ENCODE measurements at places on chromosomes 7 and 10. TPM values are rescaled to one million over a fixed set of nuclear protein-coding genes. Genes with fewer than 3 reads are reported as not detected.

The PODXL gene
- total RNA-seq: 727 TPM

DNA sequence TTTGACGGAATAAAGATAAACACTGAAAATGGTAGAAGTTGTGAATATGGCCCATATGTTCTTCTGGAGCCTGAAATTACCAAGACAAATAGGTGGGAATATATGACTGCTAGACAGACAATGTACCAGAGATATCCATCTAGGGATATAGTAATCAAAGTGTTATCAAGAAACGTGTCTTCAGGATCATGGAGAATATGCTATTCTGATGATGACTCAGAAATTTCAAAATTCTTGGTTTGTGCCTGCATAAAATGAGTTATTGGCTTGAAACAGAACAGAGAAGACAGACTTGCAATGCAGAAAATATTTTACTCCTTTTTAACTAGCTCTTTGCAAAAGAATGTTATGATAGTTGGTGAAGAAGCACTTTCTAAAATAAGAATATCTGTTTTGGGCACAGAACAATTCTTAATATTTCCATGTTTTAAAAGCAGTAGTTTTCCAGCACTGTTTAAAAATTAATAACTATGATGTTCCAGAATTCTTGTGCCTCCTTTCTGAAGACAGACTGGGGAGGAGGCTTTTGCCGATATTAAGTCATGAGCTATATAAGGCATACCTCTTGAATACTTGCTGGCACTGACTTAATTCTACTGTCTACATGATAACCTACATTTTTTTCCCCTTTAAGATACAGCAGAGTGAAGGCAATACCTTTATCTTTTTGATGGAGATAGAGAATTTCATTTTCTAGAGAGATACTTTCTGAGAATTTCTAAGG lies 34.4 kb upstream of the CABCOCO1 start:
- DNase-seq: no peak

The PRKAR2B gene
- total RNA-seq: 15.2 TPM

DNA sequence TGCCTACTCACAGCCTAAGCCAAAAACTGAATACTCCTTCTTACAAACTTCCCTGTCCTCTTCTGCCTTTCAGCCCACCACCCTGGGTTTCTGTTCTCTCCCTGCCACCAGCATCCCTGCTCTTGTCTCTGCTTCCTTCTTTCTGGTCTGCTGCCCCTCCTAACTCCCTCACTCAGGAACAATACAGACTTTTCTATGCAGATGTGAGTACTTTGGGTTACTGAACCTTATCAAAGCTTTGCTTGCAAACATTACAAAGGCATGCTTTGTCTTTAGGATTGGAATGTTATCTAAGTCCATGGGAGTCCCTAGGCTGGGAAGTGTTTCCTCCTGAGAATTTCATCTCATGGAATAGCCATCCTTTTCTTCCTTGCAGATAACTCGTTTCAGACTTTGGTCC lies 28.9 kb downstream of the CNNM1 start:
- peak; percentile 37 for DNase-seq

DNA sequence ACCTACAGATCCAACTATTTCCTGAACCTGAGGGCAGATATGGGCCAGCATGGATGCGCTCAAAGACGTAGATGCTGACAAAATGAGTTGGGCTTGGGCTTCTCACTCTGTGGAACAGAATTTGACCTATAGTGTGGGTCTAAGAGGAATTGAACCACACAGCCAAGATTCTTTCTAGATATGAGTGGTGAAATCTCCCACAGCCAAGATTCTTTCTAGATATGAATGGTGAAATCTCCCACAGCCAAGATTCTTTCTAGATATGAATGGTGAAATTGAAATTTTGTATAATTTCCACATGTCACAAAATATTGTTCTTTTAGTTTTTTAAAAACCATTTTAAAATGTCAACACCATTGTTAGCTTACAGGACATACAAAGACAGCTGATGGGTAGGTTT lies 215.4 kb upstream of the LRGUK start:
- no peak for DNase-seq

DNA sequence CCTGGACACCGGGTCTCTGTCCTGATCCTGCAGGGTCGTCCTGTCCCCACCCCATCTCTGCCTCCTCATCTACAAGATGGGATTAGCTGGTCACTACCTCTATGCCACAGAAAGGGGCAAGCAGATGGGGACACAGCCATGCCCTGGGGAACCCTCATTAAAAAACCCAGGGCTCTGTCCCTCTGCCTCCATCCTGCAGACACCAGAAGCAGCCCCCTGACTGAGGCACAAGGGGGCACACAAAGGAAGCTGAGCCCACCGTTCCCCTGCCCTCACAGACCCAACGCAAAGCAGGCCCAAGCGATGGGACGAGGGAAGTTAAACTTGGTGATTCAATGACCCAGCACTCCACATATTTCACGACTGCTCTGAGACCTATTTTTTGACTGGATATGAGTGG lies 142.4 kb downstream of the TCERG1L start:
- peak; percentile 17 for DNase-seq

DNA sequence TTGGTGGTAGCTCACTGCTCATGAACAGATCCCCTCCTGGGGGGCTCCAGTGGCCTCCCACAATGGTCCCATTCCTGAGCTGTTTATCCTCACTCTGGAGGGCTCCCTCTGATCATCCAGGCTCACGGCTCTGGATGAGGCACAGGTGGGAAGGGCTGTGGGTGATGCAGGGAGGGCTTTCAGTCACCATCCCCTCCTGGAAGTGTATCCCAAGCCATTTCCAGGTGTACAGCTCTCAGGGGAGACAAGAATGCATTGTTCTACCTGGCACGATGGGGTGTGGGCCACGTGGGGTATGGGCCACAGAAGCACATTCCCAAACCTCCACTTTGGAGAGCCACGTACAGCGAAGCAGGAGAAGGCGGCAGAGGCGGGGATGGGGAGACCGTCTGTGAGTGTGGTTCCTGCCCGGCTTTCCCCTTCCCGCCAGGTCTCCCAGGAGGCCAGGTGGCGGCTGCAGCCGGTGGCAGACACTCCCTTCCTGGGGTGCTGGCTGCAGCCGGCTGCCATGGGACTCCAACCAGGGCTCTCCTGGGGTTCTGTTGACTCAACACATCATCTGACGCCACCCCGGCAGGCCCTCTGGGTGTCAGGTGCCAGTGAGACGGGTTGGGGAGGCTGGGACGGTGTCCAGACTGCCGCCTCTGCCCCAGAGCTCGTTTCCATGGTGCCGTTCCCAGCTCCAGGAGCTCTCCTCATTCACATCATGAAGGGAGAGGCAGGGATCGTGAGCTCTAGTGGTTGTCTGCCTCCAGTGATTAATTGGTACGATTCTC lies 169.7 kb upstream of the RHEB start:
- DNase-seq: no peak

DNA sequence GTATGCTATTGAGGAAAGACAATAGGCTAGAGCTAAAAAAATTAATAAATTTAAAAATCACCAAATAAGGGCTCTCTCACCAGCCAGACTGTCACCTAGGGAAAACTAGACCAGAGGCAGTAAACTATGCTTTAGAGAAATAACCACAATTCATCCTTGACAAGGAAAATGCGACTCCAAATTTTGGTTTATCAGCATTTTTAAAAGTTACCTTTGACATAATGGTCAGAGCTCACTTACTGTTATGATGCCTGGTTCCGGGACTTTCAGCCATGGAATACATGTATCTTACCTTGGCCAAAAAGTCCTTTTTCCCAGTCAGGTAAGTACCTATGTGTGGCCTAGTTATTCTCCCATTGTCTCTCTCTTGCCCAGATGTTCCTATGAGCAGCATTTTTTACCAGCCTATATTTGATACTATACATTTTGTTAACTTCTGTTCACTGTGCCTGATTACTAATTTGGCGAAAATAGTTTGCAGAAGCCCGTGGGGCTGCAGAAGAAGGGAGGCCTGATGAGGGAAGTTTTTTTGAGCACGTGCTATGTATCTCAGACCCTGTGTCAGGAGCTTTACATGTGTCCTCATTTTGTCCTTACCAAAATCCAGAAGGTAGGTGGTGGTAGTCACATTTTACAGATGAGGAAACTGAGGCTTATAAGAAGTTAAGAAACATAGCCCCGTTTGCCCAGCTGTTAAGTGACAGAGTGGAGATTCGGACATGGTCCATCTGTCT lies 149.7 kb downstream of the CELF2 start:
- no peak for DNase-seq

DNA sequence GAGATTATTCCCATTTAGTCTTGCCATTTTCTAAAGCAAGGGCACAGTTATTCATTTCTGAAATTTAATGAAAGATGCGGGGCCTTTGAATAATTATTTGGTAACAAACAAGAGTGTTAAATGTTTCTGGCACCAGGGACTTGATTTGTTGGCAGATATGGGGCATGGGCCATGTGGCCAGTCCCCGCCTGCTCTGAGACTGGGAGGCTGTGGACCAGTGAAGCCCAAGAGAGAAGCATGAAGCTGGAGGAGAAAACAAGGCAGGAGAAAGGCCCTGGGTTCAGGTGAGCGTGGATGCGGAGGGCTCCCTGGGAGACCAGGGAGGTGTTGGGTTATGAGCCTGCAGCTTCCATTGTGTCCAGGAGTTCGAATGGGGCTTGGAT lies 378.5 kb downstream of the TCERG1L start:
- peak; percentile 12 for DNase-seq

GRCh38 chr10:21529032-21529910 lies 3.8 kb upstream of the SKIDA1 start:
- no peak for DNase-seq
